T1000 (cell line): ENCODE measurements at places on chromosomes 7 and 10.

- no peak for DNase-seq
Measured at GRCh38 chr7:156024201-156024600, 211.9 kb upstream of the SHH start.

GRCh38 chr7:27262121-27262520, 19.5 kb downstream of the EVX1 start:
- DNase-seq: no peak

DNA sequence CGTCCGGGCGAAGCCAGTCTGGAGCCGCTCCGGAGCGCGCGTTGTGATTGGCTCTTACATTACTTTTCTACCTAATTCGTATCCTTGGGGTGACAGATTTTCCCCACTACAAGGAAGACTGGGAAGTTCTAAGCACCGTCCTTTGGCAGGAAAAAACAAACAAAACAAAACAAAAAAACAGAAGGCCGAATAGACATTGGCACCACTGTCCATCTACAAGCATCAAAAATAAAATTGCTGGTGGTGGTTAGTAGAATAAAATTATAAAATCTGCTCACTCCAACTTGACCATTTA, 651 bp upstream of the SKAP2 start:
- no peak for DNase-seq

DNA sequence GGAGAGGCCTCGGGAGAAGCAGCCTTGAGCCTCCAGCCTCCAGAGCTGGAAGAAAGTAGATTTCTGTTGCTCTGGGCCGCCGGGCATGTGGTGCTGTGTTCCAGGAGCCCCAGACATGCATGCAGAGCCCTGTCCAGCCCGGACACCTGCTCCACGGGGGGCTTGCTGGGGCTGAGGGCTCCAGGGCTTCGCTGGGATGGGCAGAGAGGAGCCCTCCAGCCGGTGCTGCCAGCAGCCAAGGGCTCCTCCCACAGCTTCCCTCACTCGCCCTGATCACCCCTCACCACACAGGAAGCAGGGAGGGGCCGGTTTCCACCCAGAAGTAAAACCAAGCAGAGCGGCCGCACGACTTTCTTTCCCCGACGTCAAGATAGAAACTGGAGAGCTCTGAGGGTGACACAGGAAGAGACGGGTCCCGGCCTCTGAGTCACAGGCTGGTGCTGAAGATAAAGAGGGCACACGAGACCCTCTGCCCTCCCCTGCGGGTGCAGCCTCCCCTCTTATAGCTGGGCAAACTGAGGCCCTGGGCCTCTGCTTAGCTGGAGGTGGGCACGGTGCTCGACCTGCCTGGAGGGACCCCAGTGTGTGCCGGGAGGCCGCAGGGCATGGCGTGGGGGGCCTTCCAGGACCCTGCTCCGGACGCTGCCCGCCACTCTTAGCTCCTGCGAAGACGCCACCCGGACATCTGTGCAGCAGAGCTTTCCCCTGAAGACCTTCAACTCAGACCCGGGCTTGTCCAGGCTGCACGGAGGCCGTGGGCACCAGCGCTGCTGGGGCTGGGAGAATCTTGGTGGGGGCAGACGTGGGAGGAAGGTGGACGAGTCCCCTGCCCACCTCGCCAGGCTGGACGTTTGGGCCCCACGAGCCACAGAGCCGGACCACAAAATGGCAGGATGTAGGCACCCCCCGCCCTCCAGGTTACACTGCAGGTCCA, 31.1 kb downstream of the ADAP1 start:
- no peak for DNase-seq

DNA sequence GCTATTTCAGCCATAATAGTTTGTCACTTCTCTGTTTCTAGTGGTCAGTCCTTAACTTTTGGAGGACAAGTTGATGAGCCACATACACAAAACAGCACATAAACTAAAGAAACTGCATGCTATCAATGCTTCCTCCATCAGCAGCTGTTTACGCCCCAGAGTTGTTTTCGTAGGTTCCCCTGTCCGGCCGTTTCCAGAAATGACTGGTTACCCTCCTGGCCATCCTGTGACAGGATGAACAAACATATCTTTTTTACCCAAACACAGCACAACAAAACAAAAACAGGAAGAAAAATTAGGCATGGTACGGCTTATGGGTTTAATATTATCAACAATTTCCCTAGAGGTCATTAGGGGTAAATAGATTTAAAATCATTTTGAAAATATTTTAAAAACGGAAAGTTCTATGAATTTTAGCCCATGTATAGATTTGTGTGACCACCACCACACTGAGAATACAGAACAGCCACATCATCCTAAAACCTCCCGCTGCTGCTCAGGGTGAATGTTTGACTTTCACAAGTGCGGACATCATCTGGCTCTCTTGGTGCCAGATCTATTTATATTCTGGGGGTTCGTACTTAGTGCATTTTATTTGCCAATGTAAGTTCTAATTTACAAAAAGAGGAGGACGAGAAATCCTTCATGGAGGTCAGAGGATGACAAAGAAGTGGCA, 74.8 kb downstream of the HIPK2 start:
- no peak for DNase-seq

DNA sequence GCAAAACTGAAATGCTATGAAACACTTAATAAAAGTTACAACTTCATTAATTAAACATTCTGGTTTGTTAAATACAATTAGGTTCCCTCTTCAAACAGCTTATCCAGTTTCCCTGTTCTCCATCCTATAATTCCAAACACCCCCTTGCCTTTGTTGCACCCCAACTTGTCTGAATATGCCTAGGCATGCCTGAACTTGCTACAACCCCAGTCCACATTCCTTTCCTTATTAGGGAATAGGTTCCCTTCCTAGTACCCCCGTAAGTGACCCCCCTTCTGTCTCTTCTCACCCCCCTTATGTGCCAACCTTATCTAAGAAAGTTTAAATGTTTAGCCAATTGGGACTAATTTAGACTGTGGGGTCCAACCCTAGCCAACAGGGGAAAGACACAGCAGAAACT, 295.7 kb upstream of the GALNT17 start:
- no peak for DNase-seq

- no peak for DNase-seq
Measured at GRCh38 chr7:26612742-26613141, 251.6 kb downstream of the SKAP2 start.

DNA sequence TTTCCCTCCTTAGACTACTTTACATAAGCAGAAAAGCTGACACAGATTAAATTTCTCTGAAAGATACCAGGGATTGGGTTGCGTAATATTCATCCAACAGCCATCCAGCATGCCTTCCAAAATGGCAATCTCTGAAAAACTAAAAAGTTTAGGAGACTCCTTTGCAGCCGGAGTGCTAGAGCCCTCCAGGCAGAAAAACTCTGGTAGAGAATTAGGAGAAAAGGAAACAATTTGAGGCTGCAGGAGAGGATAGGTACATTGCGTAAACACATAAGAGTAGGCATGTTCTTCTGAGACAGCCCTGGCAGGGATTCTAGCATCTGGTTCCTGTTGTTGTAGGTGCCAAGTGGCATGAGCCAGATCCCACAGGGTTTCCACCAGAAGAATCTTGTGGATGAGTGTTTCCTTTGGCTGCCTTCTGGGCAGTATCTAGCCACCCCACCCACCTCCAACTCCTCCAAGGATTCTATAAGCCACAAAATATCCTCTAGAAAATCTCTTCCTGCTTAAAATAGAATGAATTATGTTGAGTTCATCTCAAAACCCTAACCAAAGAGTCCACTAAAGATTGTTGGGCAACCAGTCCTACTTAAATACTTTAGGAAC, 402.4 kb downstream of the HGF start:
- no peak for DNase-seq

GRCh38 chr7:13016036-13016581, 328.7 kb downstream of the ARL4A start:
- DNase-seq: no peak

DNA sequence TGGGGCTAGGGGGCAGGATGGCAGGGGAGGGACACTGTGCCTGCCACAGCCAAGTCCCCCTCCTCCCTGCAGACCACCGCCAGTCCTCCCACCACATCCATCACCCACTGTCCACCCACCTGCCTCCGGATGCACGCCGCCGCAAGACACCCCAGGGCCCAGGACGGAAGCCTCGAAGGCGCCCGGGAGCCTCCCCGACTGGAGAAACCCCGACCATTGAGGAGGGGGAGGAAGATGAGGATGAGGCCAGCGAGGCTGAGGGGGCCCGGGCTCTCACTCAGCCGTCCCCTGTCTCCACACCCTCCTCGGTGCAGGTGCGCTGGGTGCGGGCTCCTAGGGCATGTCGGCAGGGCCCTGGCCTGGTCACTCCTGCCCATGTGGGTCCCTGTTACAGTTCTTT, 5.1 kb downstream of the SLC4A2 start:
- DNase-seq: no peak

DNA sequence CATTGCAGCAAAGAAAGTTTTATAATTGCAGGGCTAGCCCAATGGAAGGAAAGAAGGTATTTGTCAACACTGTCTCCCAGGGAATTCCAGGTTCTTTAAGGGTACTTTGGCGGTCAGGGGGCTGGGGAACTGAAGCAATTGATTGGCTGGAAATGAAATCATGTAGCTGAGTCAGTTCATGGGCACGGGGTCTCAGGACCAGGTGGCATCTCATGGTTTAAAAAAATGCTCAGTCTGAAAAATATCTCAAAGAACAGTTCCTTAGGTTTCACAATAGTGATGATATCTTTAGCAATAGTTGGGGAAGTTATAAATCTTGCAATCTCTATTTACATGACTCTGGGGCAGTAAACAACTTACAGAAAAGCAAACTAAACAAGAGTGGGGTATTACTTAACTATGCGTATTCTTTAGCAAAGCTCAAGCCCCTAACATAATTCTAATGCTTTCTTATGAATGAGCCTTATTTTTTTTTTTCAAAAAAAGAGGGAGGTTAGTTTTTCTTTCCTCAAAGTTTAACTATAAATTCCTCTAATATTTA, 376.9 kb upstream of the NRG3 start:
- no peak for DNase-seq

GRCh38 chr10:29007748-29008610, 280.9 kb upstream of the LYZL1 start:
- no peak for DNase-seq

- no peak for DNase-seq
Measured at GRCh38 chr10:133385214-133385613, 6.2 kb downstream of the PAOX start.

DNA sequence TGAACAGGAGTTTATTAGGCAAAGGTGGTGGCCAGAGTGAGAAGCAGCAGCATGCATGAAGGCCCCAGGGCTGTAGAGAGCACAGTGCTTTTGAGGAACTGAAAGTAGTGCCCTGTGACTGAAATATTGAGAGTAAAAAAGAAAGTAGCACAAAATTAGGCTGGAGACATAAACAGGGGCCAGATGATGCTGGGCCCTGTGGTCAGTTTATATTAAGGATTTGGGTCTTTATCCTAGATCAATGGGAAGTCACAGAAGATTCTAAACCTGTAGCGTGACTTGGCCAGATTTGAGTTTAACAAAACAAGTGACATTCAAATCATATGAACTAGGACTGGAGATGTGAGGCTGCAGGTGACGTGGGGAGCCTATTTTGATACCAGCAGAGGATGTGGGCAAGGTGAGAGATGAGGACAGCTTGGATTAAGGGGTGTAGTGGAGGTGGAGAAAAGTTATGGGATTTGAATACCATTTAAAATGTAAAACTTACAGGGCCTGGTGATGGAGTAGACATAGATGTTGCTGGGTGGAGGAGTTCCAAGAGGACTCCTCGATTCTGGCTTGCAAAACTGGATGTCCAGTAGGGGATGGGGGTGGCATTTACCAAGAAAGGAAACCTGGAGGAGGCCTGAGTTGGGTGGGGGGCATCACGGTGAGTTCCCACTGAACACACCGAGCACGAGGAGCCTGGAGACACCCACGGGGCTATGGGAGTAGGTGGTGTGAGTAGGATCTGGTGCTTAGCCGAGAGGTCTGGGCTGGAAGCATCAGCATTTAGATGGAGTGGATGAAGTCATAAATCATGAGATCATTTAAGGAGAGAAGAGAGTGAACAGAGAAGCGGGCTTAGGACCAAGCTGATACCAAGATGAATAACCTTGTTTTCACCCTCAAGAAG, 52.8 kb downstream of the HHEX start:
- no peak for DNase-seq

- no peak for DNase-seq
Measured at GRCh38 chr7:43119371-43120075, 7.1 kb downstream of the HECW1 start.

GRCh38 chr10:27680006-27680557, 65.5 kb downstream of the MKX start:
- no peak for DNase-seq

DNA sequence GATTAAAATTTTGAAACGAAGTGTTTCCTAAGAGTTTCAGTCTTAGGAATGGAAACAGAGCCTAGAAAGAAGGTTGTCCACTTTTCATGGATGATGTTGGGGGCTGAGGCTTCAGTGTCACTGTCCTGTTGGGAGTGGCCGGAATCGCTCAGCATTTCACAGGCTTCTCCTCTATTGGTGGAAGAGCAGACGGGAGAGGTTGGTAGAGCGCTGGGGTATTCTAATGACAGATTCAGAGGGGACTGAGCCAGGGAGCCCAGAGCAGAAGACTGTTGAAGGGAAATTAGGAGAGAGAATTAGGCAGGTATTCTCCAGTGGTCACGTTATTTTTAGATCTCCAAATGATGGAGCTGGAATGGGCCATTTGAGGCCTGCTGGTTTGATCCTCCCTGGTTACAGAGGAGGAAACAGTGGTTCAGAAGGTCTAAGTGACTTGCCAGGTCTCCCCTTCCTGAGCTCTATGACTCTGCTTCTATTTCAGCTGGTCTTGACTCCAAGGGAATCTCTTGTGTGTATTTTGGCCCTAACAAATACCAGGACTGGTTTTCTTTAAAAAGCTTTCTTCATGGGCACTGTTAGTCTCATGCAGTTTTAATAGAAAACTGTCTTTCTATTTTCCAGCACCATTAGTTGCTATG, 35.7 kb upstream of the EEPD1 start:
- no peak for DNase-seq

GRCh38 chr7:50359995-50360925, 55.7 kb downstream of the IKZF1 start:
- DNase-seq: peak; percentile 23

- DNase-seq: no peak
Measured at GRCh38 chr7:20206104-20206896, 10.9 kb downstream of the MACC1 start.

DNA sequence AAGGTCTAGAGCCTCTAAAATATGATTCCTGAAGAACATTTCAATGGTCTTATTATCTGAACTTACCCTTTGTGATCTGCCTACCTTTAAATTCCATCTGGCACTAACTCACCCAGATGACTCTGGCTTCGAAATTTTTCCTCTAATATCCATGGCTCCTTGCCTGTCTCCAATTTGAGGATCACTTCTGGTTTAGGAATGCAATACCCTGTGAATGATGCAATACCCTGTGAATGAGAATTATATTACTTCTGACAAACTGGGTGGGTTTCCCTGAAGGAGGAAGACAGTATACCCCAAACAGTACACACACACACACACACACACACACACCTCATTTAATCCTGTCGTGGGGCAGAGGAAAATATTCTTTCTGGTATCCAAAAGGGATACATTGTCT, 115.3 kb downstream of the ZNF33B start:
- DNase-seq: no peak
